ENCODE measurements at places on chromosomes 1 and 21. TPM values are rescaled to one million over a fixed set of nuclear protein-coding genes. Genes with fewer than 3 reads are reported as not detected.

DNA sequence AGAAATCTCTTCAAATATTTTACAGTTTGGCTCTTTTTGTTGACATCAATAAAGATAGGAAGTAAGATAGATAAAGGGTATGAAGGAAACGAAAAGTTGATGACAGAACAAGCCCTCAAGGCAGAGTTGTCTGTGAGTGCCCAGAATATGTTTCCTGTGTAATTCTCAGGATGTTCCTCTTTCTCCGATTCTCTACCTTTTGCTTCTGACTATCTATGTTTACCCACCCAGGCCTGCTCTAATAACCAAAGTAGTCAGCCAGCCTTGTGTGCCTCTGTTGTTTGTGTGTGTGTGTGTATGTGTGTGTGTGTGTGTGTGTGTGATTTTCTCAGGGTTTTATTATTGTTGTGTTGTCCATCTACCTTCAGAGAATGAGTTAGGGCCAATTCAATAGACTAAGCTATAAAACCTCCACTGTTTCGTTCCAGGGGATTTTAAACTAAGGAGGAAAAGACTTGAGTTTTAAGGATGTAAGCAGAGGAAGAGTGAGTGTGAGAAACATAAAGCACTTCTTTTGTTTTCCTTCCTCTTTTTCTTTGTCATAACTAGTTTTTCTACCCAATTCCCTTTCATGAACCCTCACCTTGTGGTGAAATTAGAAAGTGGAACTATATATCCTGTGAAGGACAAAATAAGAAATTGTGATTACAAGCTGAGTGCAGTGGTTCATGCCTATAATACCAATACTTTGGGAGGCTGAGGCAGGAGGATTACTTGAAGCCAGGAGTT is 627.4 kb upstream of the NR5A2 start:
- H3K27ac ChIP-seq = no peak overlapping the region
- DNase-seq = no peak
- H3K4me3 ChIP-seq = no peak overlapping the region
- H3K4me1 ChIP-seq = no peaks in the 10 kb centered on the region
- no peaks in the 10 kb centered on the region for H3K36me3 ChIP-seq

GRCh38 chr1:229170778-229171505 is 100.0 kb upstream of the RAB4A start:
- H3K4me3 ChIP-seq = no peak overlapping the region
- DNase-seq = no peak
- no peaks in the 10 kb centered on the region for H3K36me3 ChIP-seq
- H3K4me1 ChIP-seq = peaks cover 8% of the 10 kb centered on the region
- peak overlapping the region; percentile 63 for H3K27ac ChIP-seq

- H3K4me3 ChIP-seq = no peak overlapping the region
- H3K4me1 ChIP-seq = no peaks in the 10 kb centered on the region
- H3K27me3 ChIP-seq = no peaks in the 10 kb centered on the region
Observed at GRCh38 chr1:31127266-31127665, 61.7 kb upstream of the PUM1 start.

- H3K27ac ChIP-seq = peak overlapping the region; percentile 90
- H3K4me1 ChIP-seq = peaks cover 62% of the 10 kb centered on the region
- H3K4me3 ChIP-seq = no peak overlapping the region
- no peaks in the 10 kb centered on the region for H3K27me3 ChIP-seq
- DNase-seq = no peak
Observed at GRCh38 chr1:31574749-31575368, 1.5 kb upstream of the TINAGL1 start.

DNA sequence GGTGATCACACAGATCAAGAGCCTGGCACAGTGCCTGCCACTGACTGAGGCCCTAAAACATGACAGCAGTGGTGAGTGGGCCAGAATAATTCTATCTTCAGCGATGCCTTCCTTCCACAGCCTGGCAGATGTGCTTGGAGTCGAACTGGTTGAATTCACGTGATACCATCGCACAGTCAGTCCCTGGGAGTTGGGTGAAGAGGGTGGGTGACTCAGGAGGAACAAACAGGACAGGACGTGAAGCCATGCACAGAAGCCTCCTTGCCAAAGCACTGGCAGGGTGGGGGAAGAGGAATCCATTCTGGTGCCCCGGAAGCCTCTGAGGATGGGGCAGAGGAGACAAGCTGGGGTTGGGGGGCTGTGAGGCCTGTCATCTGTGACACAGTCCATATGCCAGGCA is 80.3 kb upstream of the WNT4 start:
- no peak overlapping the region for H3K27ac ChIP-seq
- no peak overlapping the region for H3K4me3 ChIP-seq
- no peaks in the 10 kb centered on the region for H3K36me3 ChIP-seq
- H3K27me3 ChIP-seq = no peaks in the 10 kb centered on the region

DNA sequence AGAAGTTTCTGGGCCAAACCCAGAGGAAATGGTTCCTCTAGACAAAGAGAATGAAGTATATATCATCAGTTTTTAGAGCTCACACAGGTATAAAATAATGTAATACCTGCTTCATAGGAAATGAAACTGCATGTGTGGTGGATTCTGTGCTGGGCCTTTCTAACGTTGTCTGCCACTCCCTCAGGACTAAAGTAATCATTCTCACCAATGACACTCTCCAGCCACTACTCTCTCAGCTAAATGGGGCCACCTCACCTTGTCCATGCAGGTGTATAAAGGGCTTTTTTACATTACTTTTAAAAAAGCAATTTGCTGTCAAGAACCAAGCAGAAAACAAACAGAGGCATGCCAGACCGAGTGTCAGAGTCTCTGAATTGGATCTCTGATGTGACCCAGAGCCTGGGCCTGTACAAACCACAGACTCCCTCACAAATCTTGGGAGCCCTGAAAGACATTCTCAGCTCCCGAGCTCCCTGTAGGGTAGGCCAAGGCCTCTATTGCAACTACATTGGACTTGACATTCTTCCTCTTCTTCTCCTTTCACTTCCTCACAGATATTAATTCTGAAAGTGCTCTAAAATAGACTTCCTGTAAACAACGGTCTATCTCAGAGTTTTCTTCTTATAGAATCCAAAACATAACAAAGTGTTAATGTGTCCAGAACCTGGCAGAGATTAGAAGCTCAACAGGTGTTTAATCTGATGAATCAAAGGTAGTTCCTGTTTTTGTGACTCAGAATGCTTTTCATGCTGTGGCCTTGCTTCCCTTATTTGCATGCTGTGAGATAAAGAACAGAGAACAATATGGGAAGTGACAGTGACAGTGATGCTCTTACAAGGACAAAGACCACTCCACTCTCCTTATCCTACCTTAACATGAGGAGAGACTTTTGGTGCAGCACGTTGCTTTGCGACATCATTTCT is 8.6 kb downstream of the AIM2 start:
- H3K36me3 ChIP-seq = no peaks in the 10 kb centered on the region
- no peaks in the 10 kb centered on the region for H3K4me1 ChIP-seq
- no peaks in the 10 kb centered on the region for H3K27me3 ChIP-seq
- H3K27ac ChIP-seq = no peak overlapping the region
- H3K4me3 ChIP-seq = no peak overlapping the region
- no peak for DNase-seq

DNA sequence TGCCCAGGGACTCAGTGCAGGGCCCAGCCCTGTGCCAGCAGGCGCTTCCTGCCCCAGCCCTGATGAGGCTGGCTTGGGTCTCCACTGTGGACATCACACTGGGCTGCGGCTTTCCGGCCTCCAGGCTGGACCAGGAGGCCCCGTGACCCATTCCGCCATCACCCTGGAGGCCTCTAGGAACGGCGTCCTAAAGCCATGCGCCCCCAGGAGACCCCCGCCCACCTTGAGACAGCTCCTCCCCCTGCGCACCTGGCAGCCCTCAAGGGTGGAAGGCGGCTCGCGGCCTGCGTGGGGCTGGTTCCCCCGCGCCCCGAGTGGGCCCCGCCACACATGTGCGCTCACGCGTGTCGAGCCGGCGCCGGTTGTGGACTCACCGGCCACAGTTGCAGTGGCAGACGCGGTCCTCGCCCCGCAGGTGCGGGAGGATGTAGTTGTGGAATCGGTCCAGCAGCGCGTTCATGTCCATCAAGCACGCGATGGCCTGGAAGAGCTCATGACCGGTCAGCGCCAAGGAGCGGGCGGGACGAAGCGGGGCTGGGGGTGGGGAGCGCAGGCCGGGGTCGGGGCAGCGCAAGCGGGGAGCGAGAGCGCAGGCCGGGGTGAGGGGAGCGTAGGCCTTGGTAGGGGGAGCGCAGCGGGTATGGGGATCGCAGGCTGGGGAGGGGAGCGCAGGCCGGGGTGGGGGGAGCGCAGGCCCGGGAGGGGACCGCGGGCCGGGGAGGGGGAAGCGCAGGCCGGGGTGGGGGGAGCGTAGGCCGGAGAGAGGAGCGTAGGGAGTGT is 924 bp downstream of the TMEM240 start:
- no peaks in the 10 kb centered on the region for H3K27me3 ChIP-seq
- peaks cover 12% of the 10 kb centered on the region for H3K4me1 ChIP-seq
- DNase-seq = peak; percentile 55
- H3K36me3 ChIP-seq = no peaks in the 10 kb centered on the region

DNA sequence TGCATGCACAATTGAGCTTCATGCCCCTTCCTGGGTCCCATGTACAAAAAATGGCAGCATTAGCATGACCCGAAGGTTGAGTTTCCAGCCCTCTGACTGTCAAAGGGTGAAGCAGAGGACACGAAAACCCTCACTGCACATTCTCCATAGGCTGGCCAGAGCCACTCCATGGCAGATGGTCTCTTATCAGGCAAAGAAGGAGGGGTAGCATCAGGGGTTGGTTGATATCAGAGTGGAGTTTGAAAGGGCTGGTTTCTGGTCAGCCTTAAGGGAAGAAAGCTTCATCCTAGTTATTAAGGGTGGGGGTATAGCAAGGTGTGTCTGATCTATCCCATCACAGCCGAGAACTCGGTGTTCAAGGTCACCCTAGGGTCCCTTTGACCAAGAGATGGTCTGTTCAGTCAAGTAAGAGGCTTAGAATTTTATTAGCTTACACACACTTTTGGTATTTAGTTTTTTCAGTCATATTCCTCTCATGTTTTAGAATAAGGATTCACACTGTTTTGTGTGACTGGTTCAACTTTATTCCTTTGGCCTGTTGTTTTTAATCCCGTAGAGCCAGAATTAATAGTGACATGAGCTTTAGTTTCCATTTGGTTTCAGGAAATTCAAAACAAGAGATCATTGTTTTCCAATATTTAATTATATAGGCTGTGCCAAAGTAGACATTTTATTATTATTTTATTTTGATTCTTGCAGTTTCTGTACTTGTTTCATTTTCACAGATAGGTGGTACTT is 199.9 kb upstream of the FMN2 start:
- no peak overlapping the region for H3K4me3 ChIP-seq
- peaks cover 6% of the 10 kb centered on the region for H3K4me1 ChIP-seq
- H3K36me3 ChIP-seq = no peaks in the 10 kb centered on the region
- H3K27ac ChIP-seq = no peak overlapping the region
- no peaks in the 10 kb centered on the region for H3K27me3 ChIP-seq
- DNase-seq = no peak

- H3K36me3 ChIP-seq = no peaks in the 10 kb centered on the region
- no peak overlapping the region for H3K4me3 ChIP-seq
- no peak for DNase-seq
- no peaks in the 10 kb centered on the region for H3K4me1 ChIP-seq
Observed at GRCh38 chr1:248613742-248614141, 16.2 kb upstream of the OR2T10 start.

DNA sequence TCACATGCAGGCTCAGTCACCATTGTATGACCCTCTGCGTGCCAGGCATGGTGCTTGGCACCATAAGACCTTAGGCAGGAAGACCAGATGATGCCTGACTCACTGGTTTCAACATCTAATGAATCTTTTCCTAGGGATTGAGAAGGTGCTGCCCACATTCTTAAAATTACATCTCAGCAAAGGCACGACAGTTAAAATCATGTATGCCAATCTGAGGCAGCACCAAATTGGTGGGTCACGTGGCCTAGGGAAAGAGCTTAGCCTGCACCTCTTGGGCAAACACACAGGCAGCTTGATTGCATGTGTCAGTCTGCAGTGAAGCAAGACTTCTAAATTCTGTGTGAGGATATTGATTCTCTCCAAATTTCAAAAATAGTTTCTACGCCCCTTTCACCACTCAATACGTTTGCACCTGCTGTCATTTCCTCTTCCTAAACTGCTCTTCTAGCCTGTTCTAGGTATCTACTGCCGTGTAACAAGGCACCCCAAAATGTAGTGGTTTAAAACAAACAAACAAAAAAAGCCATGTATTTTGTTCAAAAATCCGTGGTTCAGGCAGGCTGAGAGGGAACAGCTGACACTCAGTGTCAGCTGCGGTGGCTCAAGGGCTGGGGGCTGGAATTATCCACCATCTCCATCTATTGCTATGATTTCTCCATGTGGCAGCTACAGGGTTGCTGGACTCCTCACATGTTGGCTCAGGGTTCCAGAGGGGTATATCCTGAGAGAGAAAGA is 160.2 kb upstream of the FGGY start:
- H3K4me1 ChIP-seq = peaks cover 35% of the 10 kb centered on the region
- no peaks in the 10 kb centered on the region for H3K36me3 ChIP-seq
- no peak for DNase-seq
- no peaks in the 10 kb centered on the region for H3K27me3 ChIP-seq
- no peak overlapping the region for H3K4me3 ChIP-seq

GRCh38 chr1:165055581-165055980 is 300.9 kb downstream of the LMX1A start:
- H3K27me3 ChIP-seq = no peaks in the 10 kb centered on the region
- no peak overlapping the region for H3K27ac ChIP-seq
- H3K36me3 ChIP-seq = no peaks in the 10 kb centered on the region
- DNase-seq = no peak
- H3K4me3 ChIP-seq = no peak overlapping the region

DNA sequence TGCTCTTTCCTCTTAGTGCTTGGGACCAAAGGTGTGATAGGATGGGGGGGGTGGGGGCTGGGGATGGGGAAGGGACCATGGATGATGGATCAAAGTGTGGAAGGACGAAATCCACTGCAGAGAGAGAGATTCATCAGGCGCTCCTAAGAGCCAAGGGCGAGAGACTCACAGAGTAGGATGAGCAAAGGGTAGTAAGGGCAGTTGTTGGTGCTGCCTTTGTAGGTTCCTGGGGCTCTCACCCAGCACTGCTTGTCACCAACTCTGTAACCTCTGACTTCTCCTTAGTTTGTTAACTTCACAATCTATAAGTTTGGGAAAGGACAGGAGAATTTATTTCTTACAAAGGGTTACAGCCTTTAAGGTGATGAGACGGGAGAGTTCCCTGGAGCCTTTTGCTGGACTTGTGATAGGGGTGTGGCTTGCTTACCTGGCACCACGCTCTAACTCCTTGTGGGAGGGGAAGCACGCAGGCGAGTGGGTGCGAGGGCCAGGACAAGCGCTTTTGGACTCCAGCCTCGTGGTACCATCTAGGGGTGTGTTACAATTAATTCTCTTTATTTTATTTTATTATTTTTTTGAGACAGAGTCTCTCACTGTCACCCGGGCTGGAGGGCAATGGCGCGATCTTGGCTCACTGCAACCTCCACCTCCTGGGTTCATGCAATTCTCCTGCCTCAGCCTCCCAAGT is 1.6 kb upstream of the PDXK start:
- no peak for DNase-seq
- no peak overlapping the region for H3K4me3 ChIP-seq
- no peak overlapping the region for H3K27ac ChIP-seq
- no peaks in the 10 kb centered on the region for H3K36me3 ChIP-seq

- H3K27me3 ChIP-seq = no peaks in the 10 kb centered on the region
- DNase-seq = no peak
Observed at GRCh38 chr21:42411197-42411869, 7.6 kb downstream of the UBASH3A start.

The PLCH2 gene
- 3.4 TPM for polyA plus RNA-seq

The OR14K1 gene
- not detected for polyA plus RNA-seq

The KIF26B gene
- 11.3 TPM for polyA plus RNA-seq

The CRYAA gene
- not detected for polyA plus RNA-seq

The S100A7A gene
- not detected for polyA plus RNA-seq

The LY9 gene
- polyA plus RNA-seq = not detected
